ENCODE measurements at places on chromosomes 2 and 18. TPM values are rescaled to one million over a fixed set of nuclear protein-coding genes. Genes with fewer than 3 reads are reported as not detected.

PXDN gene
- total RNA-seq, result 324 TPM

MROH2A gene
- total RNA-seq, result not detected

LPIN1 gene
- 117 TPM for total RNA-seq

NPPC gene
- not detected for total RNA-seq

ZSWIM2 gene
- not detected for total RNA-seq

TMEM185B gene
- 46.7 TPM for total RNA-seq

EIF2AK2 gene
- 42.3 TPM for total RNA-seq

ST6GAL2 gene
- 0.36 TPM for total RNA-seq

EFR3B gene
- total RNA-seq, result 0.88 TPM

REV1 gene
- 41.0 TPM for total RNA-seq

C1QL2 gene
- not detected for total RNA-seq

LONRF2 gene
- under 0.01 TPM for total RNA-seq

DNAJC5G gene
- total RNA-seq, result not detected

MFF gene
- total RNA-seq, result 81.9 TPM

PAX8 gene
- total RNA-seq, result 2.9 TPM
